GM12864 (cell line): ENCODE measurements at places on chromosomes 16 and 17.

DNA sequence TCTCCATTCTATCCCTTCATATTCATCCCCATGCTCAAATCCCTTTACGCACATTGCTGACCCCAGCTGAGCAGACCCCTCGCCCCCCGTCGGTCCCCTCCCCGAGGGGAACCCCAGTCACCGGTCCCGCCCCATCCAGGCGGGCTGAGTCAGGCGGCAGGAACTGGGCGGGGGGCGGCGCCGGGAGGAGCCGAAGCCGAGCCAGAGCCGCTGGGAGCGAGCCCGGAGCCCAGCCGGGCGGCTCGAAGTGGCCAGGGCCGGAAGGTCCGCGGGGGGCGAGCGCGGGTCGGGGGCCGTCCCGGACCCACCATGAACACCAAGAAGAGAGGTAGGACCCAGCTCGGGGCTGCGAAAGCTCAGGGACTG lies 8.6 kb downstream of the RIPOR1 start:
- no peak for DNase-seq

DNA sequence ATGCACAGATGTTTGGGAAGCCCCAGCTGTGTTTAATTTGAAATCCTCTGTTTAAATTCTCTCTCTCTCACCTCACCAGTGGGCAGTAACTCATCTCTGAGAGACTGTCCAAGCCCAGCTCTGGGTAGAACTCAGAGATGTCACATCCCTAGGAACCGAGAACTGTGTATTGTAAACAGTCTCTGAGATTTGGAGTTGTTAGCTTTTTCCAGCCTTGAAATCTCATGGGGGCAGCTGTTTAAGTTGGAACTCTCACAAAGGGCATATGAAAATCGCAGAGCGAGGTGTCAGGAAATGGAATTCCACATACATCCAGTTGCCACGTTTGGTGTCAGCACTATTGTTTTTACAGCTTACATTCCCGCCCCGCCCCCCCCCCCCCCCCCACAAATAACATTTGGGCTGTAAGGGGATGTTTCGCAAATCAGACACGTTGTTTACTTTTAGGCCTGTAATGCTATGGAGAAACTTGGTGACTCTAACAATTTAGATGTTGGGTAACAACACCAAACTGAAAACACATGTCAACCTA lies 34.3 kb downstream of the VPS35L start:
- no peak for DNase-seq

DNA sequence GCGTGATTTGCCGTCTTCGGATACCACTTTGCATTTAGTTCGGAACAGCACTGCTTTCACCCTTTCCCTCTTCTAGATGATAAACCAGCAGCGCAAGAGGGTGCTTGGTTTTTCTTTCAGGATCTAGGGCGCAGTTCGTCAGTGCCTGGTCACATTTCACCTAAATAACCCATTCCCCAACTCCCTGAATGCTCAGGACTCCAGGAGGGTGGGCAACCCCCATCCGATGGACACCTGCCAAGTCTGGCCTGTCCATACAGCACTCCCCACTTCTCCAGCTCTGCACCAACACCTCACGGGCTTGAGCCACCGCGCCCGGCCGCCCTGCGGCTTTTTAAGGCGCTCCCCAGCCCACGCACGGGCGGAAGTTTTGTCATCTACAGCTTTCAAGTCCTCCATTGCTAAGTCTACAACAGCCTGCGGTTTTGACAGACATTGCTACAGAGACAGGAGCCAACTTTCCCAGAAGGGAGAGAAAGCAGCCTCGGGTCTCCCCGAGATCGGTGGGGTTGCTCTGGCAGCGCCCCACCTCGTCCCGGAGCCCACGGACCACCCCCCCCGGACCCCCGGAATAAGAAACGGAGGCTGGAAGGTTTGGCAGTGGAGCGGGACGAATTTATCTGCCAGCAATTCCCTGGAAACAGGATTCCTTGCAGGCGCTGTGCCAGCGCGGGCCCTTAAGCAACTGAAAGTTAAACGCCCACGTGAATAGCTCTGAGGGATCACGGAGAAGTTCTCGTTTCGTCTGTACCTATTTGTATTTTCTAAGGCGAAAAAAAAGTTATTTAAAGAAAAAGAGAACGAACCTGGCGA lies 38.6 kb upstream of the SLFN13 start:
- peak; percentile 55 for DNase-seq

DNA sequence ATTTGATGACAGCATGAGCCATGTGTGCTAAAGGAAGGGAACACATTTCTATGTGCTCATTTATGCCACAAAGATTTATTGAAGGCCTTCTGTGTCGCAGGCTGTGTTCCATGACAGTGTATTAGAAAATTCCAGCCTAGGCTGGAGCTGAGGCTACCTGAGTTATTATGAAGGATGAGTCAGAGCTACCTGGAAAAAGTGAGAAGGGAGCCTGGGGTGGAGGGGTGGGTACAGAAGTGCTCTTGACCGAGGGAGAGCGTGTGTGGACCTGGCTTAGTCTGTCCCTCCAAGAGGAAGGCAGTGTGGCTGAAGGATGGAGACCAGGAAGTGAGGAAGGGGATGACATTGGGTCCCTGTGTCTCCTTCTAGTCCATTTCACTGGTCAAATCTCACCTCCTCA lies 98.3 kb downstream of the N4BP1 start:
- DNase-seq: no peak

- no peak for DNase-seq
Measured at GRCh38 chr16:52557236-52557635, 10.3 kb upstream of the TOX3 start.

GRCh38 chr17:77203436-77203835 lies 62.7 kb downstream of the SEC14L1 start:
- no peak for DNase-seq

DNA sequence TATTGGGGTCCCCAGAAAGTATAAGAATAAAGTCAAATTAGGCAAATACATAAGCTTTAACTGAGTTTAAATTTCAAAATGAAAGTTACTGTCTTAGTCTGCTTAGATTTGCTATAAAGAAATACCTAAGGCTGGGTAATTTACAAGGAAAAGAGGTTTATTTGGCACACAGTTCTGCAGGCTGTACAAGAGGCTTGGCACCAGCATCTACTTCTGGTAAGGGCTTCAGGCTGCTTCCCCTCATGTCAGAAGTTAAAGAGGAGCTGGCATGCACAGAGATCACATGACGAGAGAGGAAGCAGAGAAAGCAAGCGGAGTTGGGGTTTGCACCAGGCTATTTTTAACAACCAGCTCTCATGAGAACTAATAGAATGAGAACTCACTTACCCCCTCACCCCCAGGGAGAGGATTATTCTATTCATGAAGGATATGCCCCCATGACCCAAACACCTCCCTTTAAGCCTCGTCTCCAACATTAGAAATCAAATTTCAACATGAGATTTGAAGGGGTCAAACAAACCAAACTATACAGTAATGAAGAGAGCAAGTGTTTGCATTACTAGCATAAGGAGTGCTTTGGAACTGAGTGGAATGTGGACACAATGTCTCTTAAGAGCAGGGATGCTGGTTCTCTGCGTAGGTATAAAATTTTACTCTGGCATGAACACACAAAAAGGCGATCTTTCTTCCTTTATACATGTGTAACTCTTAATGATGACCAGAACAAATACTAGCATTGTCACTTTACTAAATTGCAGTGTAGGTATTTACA lies 292.8 kb upstream of the PMFBP1 start:
- no peak for DNase-seq

GRCh38 chr16:51289336-51289735 lies 138.3 kb upstream of the SALL1 start:
- no peak for DNase-seq
